HepG2 (cell line): ENCODE measurements at places on chromosomes 5 and 9. TPM values are rescaled to one million over a fixed set of nuclear protein-coding genes. Genes with fewer than 3 reads are reported as not detected.

DNA sequence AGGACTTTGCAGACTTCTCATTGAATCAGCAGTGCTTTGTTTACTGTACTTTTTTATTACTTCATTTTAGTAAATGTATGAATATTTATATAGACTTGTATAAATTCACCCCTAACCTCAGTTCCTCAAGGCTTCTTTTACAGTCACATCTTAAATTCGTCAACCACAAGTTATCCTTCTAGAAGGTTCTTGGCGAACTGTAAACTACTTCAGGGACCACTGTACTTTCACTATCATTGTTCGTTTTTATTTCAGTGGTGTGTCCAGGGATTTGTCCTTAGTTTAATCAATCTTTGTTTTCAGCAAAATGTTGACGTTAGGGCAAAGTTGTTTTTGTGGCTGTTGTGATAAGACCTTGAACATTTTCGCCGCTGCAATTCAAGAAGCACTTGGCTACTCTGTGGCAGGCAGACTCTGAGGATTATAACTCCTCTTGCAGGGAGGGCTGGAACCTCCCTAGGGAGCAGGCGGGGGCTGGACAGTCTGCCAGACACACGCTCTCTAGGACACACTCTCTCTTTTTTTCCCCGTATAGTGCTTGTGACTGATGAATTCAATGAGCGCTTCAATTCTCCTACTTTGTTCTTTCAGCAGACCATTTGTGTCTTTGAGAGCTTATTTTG is 252.8 kb downstream of the FBXL7 start:
- DNase-seq, result no peak

GRCh38 chr5:179408611-179409010 is 63.4 kb upstream of the ADAMTS2 start:
- no peak for DNase-seq

DNA sequence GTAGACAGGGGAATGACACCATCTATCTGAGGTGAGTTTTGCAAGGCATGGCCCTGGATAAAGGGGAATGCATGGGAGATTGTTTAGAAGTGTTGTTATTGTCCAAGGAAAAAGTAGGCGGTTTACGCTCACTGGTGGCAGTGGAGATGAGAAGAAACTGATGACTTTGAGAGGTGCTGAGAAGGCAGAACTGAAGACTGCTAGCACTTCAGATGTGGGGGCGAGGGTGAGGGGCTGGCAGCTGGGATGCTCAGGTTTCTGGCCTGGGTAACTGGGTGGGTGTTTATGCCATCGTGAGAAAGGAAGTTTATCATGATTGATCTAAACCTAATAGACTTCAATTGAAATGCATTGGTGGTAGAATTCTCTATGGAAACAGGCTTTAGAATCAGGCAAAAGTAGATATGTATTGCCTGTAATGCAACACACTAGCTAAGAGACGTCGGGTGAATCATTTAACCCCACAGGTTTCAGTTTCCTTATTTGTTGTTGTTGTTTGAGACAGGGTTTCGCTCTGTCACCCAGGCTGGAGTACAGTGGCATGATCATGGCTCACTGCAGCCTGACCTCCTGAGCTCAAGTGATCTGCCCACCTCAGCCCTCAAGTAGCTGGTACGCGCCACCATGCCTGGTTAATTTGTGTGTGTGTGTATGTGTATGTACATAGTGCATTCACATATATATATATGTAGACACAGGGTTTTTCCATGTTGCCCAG is 123.5 kb downstream of the SLC24A2 start:
- DNase-seq, result no peak

GRCh38 chr5:6395102-6395445 is 16.7 kb upstream of the MED10 start:
- no peak for DNase-seq

GRCh38 chr5:96228408-96228807 is 204.6 kb downstream of the PCSK1 start:
- DNase-seq, result no peak

DNA sequence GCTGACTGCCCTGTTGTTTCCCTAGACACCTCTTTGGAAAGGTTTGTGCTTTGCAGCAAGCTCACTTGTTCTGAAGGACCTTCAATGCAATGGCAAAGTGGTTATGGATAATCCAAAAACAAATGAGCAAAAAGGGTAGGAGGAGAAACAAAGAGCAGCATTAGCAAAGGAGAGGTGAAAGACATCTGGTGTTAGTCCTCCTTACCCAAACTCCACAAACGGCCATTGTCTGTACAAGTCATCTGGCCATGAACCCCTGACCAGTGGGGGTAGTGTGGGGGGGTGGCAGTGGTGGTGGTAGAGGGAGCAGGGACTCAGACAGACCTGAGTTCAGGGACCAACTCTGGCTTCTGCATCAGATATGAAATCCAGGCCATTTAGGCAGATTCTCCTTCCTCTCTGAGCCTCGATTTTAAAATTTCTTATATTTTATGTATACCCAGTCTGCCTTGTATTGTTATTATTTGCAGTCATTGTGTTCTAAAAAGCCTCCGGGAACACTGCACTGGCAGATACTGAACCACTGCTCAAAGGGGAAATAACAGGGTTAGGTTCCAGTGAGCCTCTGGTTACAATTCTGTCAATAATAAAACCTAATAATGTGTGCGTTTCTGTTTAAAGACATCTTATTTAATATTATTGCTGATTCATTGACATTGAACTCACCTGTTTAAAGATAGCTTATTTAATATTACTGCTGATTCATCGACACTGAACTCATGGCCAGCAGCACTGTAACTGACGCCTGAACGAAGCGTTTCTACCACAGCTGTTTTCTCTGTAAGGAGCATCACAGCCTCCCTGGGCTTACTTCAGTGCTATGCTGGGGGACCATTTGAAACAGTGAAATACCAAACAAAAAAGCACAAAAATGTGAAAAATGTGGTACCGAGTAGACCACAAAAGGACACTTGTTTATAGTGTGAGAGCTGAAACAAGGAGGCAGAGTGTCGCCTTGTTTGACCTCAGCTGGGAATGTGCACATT is 156.0 kb downstream of the SEC61B start:
- DNase-seq, result peak; percentile 64

DNA sequence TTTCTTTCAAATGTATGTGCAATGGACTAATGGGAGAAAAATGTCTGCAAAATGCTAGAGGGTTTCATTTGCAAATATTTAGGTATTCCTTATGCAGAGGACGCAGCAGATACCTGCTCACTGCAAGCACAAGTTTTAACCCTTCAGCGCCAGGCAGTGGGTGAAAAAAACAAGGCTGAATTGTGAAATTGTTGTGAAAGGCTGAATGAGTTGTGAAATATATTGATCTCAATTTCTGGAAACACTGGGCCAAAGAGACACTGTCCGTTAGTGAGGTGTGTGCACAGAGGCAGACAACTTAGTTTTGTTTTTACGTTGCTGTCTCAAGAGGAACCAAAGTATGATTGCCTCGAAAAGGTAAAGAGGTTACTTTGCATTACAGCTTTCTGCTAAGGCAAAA is 18.8 kb downstream of the FUBP3 start:
- peak; percentile 60 for DNase-seq

- no peak for DNase-seq
Measured at GRCh38 chr9:116101516-116101915, 52.1 kb upstream of the PAPPA start.

DNA sequence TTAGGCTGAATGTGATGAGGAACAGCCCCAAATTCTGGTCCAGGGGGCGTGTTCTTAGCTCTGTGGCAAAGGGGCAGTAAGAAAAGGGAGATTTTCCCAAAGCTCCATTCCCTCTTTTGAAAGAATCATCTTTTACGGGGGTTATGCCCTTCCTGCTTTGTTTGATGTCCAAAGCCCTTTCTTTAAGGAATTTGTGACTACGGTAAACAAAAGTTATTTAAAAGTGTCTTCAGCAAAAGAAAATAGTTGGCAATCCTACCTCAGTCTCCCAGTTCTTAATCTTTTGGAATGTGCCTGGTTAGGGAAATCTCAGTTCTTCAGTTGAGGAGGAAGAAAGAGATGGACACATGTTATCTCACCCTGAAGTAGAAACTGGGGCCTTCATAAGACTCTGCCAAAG is 24.4 kb upstream of the ARSI start:
- DNase-seq, result no peak

GRCh38 chr5:11527652-11528349 is 376.4 kb downstream of the CTNND2 start:
- DNase-seq, result no peak

- no peak for DNase-seq
Measured at GRCh38 chr9:119951090-119951489, 581.9 kb upstream of the BRINP1 start.

GRCh38 chr9:79431019-79431679 is 140.6 kb upstream of the TLE4 start:
- DNase-seq, result no peak

DNA sequence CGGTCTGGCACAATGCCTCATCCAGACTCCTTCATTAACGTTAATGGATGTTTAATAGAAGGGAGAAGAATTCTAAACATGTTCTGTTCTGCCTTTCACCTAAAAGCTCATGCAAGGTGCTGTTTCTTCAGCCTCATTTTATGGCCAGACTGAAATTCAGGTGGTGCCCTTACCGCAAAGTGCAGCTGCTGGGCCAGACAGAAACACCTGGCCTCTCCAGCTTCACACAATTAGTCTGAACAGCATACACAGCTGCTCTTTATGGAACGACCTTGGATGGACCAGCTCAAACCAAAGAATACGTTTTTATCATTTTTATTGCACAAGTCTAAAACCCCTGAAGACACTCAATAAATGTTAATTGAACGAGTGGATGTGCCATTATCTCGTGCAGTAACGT is 4.6 kb downstream of the SNCAIP start:
- DNase-seq, result no peak

- no peak for DNase-seq
Measured at GRCh38 chr5:55096861-55097260, 5.6 kb upstream of the GZMA start.

GRCh38 chr5:143231416-143231815 is 172.1 kb downstream of the NR3C1 start:
- no peak for DNase-seq

- DNase-seq, result peak; percentile 16
Measured at GRCh38 chr5:55621229-55621628, 86.5 kb upstream of the PLPP1 start.

GRCh38 chr9:35863583-35863982 is 6.6 kb downstream of the OR13J1 start:
- no peak for DNase-seq

DNA sequence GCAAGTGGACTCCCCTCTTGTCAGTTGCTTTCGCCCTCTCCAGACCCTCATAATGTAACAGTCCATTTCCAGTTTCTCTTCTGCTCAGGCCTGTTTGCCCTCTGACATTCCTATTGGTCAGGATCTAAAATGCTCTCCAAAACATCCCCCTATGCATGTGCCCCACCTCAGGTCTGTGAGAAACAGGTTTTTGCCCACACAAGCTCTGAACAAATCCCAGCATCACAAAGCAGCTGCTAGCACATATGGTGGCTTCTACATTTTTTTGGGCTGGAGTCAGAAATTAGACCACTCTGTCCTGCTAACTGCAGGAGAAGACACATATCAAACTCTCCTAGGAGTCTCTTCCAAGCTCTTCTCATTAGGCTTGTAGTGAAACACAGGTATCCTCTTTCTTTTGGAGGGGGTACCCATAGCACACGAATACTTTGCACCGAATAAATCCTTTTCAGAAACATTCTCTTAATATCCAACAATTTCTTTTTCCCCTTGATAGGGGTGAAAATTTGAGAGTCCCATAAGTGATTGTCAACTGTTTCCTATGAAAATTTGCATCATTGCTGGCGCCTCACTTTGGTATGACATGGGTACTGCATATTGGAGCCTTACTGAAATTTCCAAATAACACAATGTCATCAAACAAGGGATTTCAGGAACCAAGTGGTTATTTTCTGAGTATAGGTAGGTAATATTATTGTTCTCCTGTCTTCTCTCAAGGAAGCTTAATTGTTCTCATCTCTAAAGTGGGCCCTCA is 19.3 kb upstream of the HSPA9 start:
- no peak for DNase-seq

DNA sequence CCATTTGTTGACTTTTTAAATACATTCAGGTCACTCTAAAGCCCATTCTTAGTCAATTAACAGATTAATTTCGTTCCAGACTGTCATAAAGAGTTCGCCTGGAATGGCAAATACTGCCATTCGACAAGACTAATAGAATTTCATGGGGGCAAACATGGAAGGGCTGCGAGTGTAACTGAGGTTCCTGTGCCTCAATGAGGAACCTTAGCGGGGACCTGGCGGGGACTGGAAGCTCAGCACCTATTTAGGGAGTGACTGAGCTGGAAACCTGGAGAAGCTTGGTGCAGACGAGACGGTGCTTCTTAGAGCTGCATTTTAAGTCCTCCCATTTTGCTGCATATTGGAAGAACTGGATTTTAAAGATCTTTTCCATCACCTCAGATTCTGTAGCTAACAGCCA is 3.4 kb downstream of the VCAN start:
- no peak for DNase-seq

DNA sequence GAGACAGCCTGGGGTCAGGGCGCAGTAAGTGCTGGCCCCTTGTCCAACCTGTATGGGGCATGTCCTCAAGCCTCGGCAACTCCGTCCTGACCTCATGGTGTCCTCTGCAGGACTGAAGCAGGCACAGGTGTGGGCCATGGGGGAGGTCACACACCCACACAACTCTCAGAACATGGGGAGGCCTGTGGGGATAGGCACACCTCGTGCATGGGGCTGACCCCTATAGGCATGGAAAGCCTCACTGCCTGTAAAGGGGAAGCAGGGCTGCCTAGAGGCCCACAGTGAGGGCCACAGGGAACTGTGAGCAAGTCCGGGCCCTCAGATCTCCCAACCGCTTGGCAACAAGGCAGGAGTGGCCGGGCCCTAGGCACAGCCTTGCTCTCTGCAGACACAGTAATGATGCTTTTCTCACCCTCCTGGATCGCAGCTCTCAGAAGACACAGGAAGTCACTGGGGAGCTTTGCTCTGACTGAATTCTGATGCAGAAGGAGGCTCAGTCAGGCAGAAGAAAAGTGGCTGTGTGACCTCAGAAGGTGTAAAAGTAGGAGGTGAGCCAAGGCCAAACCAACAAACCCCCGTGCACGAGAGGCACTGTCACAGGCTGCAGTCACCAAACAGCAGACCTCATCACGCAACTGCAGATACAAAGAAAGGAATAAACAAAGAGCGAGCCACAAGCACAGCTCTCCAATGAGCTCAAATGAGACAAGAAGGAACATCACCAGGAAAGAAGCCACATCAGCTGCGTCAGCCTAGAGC is 5.4 kb downstream of the IPPK start:
- DNase-seq, result no peak

GRCh38 chr9:90741036-90741435 is 60.6 kb upstream of the SYK start:
- no peak for DNase-seq

The CEL gene
- 0.63 and 0.81 TPM in 2 replicates for polyA plus RNA-seq

The PDE6A gene
- polyA plus RNA-seq, result 0.01 TPM in 2 replicates

The SLCO6A1 gene
- polyA plus RNA-seq, result 0.35 and 0.48 TPM in 2 replicates

The TAF11L10 gene
- not detected in 2 replicates for polyA plus RNA-seq

The BTNL8 gene
- not detected in 2 replicates for polyA plus RNA-seq

The SPINK6 gene
- not detected in 2 replicates for polyA plus RNA-seq

The CCIN gene
- not detected in 2 replicates for polyA plus RNA-seq
